ENCODE measurements at places on chromosomes 16 and 17.

GRCh38 chr17:28834420-28834819, 8.2 kb downstream of the FAM222B start:
- no peak for DNase-seq

- DNase-seq = no peak
These were observed 3.7 kb downstream of the ELOB start for GRCh38 chr16:2773188-2773968.

GRCh38 chr17:39218906-39219305, 6.8 kb downstream of the STAC2 start:
- DNase-seq = no peak

DNA sequence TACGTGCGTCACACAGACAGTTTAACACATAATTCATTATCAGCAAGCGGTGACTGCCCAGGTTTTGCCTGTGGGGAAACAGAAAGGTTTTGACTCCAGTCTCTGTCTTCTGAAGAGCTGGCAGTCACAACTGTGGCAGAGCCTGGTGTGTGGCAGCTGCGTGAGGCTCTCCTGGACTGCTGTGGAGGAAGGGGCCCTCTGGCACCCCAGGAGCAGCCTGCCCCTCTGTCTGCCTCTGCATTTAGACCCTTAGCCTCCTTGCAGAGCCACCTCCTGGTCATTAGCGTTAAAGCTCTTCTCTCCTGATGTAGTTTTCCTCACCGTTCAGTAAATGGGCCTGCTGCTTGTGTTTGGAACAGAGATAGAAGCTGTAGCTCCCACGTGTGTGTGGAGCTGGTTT, 10.9 kb downstream of the RAB40C start:
- no peak for DNase-seq

- peak; percentile 87 for DNase-seq
These were observed 15.4 kb upstream of the AKAP10 start for GRCh38 chr17:19992803-19993713.

DNA sequence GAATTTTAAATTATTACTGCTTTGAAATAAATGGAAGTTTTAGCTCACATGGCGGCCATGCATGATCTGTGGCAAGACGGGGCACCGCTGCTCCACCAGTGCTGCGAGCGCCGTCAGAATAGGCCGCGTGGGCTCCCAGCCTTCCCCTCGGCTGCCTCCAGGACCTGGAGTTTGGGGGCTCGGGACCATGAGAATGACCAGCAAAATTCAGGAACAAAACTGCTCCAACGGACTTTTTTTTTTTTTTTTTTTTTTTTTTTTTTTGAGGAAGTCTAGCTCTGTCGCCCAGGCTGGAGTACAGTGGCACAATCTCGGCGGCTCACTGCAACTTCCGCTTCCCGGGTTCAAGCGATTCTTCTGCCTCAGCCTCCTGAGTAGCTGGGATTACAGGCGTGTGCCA, 38.3 kb upstream of the AKAP1 start:
- DNase-seq = no peak

GRCh38 chr16:57244463-57244766, 644 bp upstream of the ARL2BP start:
- DNase-seq = peak; percentile 9

GRCh38 chr16:440627-441026, 15.2 kb downstream of the RAB11FIP3 start:
- DNase-seq = no peak

- DNase-seq = peak; percentile 48
These were observed 33.4 kb downstream of the CDH13 start for GRCh38 chr16:82660075-82660645.

- no peak for DNase-seq
These were observed 15.2 kb upstream of the SSTR5 start for GRCh38 chr16:1057252-1057932.

GRCh38 chr16:24972608-24973220, 42.5 kb downstream of the ARHGAP17 start:
- DNase-seq = no peak

DNA sequence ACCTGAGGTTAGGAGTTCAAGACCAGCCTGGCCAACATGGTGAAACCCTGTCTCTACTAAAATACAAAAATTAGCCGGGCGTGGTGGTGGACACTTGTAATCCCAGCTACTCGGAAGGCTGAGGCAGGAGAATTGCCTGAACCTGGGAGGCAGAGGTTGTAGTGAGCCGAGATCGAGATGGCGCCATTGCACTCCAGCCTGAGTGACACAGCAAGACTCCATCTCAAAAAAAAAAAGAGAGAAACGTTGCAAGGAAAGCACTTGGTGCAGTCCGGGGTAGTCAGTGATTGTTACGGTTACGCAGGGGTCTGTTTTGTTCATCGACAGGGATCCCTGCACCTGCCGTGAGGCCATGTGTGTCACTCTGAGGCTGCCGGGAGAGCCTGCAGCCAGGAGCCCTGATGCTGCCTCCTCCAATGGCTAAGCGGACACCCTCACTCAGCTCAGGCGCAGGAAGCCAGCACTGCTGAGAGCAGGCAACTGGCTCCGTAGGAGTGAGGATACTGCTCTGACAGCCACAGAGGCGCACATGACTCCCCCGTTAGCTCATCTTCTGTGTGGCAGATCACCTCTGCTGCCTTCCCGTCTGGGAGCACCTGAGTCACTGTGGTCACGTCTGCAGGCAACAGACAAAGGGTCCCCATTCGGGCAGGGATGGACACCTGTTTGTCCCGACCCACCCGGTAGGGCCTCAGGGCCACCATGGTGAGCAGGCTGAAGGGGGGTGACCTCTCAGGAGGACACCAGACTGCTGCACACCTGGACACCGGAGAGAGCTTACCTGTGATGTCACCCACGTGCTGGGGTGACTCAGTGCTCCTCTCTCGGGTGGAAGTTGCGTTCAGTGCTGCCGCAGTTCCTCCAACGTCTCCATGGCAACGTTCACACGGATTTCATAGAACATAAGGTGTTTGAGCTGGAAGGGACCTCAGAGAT, 5.2 kb upstream of the RAB26 start:
- DNase-seq = no peak

- no peak for DNase-seq
These were observed 362 bp downstream of the KLHDC4 start for GRCh38 chr16:87765473-87765775.

DNA sequence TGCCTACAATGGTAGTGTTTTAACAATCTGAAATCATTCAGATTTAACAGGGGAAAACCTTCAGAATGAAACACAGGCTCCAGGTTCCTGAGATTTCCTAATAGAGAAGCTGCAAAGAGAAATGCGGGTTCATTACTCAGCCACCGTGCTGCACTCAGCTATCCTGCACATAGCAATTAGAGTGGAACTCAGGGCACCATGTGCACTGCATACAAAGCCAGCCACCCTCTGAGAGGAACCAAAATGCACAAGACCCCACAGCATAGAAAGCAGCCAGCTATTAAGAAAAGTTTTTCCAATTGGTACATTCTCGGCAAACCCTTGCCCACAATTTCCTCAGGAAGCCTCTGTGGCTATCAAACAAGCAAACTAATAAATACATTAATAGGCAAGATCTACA, 37.4 kb downstream of the TOM1L2 start:
- DNase-seq = no peak

GRCh38 chr17:34703533-34703932, 124.2 kb downstream of the TMEM132E start:
- DNase-seq = peak; percentile 38

- DNase-seq = no peak
These were observed 5.2 kb upstream of the EIF1 start for GRCh38 chr17:41683441-41684007.

DNA sequence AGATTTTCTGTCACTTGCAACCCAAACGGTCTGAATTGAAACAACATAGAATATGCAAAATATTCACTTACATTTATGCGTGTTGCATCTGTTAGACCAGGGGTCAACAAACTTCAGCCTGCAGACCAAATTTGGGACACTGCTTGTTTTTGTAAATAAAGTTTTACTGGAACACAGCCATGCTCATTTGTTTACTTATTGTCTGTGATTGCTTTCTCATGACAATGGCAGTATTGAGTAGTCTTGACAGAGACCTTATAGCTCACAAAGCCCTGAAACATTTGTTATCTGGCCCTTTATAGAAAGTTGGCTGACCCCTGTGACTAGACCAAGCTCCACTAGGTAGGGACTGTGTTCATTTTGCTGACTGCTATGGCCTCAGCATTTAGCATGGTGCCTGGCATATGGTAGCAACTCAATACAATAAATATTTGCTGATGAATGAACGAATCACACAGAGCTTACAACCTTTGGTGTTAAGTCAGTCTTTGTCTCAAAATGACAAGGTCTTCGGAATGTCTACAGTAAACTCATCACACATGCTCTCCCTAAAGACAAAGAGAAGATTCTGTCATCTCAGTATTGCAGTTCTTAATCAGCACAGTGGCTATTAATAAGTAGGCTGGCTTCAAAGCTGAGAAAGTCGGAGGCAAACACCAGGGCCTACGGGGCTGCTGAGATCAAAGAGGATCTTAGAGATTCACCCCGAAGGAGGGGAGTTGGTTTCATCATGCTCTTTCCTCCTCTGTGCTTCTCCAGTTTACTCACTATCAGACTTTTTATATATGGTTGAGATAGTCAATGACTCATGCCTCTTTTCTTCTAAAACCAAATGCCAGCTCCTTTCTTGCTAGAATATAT, 95.2 kb upstream of the AXIN2 start:
- no peak for DNase-seq

DNA sequence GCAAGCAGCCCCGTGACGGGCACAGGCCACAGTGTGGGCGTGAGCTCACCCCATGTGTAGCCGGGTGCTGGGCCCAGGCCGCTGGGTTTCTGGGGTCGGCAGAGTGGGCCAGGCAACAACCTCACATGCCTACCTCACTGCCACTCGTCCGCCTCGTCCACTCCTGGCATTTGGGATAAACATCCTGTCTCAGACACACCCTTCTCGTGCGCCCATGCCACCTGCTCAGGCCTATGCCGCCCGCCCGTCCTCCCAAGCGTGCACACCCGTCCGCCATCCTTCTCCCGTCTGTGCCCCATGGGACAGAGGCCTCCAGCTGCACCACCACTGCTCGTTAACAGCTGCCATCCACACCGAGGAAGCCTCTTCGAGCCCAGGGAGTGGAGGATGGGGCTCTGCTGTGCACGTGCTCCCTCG, 64.3 kb downstream of the KLHDC4 start:
- DNase-seq = no peak

DNA sequence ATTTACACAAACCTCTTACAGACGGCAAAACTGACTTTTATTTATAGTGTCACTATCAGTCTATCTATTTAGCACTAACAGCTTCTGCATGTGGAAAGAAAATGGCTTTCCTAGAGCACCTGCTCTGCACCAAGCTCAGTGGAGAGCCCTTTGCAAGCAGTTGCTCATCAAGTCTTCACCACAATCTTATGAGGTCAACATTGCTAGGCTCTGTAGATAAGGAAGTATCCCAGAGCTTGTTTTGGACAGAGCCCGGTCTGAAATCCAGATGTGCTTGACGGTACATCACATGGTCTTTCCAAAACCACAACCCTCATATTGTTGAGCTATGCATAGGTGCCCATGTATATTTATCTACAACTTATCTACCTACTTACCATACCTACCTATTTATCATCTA, 572.7 kb upstream of the CDH5 start:
- no peak for DNase-seq

DNA sequence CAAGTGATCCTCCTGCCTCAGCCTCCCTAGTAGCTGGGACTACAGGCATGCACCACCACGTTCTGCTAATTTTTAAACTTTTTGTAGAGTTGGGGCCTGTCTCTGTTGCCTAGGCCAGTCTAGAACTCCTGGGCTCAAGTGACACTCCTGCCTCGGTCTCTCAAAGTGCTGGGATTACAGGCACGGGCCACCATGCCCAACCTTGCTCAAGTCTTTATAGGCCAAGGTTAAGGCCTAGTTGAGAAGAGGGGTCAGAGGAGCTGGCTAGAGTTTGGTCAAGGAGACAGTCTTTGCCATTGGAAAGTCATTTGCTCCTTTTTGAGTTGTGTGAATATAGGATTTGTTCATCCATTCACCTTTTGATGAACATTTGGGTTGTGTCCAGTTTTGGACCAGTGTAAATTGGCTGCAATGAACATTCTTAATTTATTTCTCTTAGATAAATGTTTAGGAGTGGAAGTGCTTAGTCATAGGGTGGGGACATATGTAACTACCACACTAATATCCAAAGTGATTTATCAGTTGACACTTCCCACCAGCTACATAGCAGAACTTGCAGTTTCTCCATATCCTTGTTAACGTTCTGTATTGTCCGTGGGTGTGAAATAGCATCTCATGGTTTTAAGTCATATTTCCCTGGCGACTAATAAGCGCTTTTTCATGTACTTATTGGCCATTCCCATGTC, 30.7 kb upstream of the ARHGAP17 start:
- no peak for DNase-seq

DNA sequence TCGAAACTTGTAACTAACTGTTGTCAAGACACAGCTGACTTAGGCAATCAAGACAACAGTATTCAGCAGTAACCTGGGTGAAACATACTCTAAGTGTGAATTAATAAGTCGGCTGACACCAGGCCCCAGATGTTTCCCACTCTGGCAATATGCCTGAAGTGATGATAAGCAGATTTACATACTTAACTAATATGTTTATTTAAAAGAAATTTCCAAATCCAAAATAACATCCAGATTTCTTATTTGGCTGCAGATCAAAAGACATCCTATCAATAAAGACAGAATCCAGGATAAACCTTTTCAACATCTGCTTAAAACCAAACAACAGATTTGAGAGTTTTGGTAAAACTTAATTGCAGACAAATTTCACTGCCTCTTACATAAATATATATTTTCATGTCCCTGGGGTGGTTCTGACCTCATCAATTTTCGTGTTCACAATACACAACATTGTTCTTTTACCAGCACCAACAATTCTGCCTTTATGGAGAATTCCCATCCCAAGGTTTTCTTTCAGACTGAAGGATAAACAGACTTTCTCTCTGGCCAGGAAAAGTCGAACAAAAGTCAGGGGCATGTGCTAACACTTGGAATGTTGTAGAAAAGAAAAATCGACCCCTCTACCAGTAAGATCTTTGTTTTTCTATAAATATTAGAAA, 45.1 kb upstream of the TOX3 start:
- no peak for DNase-seq

GRCh38 chr17:8658810-8659209, 28.3 kb upstream of the MYH10 start:
- no peak for DNase-seq

Measured in hindlimb muscle (tissue), 1 donor.